ENCODE measurements at places on chromosomes 16 and 17. TPM values are rescaled to one million over a fixed set of nuclear protein-coding genes. Genes with fewer than 3 reads are reported as not detected.
A peak's percentile ranks its signal among the peaks of the same experiment; 100 is the strongest.

- DNase-seq: no peak
Measured at GRCh38 chr16:54987081-54987480, 56.4 kb downstream of the IRX5 start.

DNA sequence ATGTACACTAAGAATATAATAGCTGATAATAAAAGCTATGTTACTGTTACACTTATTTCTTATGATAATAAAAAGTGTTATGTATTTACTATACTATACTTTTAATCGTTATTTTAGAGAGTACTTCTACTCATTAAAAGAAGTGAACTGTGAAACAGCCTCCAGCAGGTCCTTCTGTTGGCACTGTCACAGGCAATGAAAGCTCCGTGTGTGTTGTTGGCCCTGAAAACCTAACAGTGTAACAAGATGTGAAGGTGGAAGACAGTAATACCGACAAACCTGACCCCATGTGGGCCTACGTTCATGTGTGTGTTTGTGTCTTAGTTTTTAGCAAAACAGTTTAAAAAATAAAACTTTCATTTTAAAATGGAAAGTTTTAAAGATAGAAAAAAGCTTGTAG, 91.8 kb downstream of the STH start:
- no peak for DNase-seq

DNA sequence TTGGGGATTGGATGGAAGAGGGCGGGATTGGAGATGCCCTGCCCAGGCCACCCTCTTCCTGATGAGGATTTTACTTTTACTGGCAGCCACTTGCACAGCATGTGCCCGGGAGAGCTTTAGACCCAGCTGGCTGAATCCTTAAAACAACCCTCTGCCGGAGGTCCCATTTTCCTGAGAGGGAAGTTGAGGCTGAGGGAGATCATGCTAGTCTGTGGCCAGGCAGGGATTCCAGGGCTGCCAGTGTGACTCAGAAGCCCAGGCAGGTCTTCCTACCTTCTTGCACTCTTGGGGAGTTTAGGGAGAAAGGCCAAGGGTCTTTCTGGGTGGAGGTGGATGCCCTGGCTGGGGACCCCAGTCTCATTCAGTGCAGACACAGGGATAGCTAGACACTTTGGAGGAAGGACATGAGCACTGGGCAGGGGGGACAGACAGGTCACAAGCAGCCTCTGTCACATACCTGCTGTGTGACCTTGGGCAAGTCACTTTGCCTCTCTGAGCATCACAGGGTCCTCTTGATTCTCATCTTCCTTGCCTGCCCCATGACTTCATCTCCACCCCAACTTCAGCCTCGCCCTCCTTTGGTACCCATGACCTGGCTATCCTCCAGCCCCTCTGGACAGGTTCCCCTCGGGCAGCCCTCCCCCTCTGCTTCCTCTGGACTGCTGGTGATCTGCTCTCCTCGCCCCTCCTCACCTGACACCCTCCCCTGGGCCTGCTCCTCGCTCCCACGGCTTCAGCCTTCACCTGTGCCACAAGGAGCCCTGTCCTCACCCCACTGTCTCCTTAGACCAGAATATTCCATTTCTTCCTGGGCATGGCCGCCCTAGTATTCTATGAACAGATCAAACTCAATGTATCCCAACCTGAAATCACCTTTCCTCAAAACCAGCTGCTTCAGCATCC, 11.3 kb upstream of the DCAF7 start:
- no peak for DNase-seq

DNA sequence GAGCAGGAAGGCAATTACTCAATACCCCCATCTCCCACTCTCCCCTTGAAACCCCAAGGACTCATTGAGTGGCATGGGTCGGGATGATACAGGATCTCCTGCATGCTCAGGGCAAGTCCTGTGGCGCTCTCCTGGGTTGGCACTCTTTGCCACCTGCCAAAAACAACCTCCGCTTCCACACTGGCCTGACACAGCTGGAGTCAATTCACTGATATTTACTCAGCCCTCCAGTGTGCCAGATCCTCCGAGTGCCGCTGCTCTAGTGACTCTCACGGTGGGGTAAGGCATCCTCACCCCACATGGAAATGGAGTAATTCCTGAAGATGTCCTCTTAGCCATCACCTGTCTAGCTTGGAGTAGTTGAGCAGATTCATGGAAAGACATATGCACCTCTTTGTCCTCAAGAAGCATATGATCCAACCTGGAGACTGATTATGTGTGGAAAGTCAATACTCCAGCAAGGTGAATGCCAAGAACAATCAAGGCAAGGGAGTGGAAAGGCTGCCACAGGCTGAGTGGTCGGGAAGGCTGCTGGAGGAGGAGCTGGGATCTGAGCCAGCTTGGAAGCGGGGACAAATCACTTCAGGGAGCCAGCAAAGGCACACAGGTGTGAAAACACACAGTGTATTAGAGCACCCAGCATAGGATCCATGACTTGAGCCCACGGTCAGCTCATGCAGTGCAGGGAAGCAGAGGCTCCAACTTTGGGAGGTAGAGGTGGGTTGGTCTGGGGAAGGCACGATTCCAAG, 12.6 kb upstream of the GOSR2 start:
- DNase-seq: no peak

- DNase-seq: no peak
Measured at GRCh38 chr17:50484386-50485155, 5.9 kb downstream of the RSAD1 start.

PFN1 gene
- 263 TPM for total RNA-seq

- DNase-seq: peak; percentile 46
Measured at GRCh38 chr17:17818088-17818526, 18.7 kb downstream of the SREBF1 start.

DNA sequence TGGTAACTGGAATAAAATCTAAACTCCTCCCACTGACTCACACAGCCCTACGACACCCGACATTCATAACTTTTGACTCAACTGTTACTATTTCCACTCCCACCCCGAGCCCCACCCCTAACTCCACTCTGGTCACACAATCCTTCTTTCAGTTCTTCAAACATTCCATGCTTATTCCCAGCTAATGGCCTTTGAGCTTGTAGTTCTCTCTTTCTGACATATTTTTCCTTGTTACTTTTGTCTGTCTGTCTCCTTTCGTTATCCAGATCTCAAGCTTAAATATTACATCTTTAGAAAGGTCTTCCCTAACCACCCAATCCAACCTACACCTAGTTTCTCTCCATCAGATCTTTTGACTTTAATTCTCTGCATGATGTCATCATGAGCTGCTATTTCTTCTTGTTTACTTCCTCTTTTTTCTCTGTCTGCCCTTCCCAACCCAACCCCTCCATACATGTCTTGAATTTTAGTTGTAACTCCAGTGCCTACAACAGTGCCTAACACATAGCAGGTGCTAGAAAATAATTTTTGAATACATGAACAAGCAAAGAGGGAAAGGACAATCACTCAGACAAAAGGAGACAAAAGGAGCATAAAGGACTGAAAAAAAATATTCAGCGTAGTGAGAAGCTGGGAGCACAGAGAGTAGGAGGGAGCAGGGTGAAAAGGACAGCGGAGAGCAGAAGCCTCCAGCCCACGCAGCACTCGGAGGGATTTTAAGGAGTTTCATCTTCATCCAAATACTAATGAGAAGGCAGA, 65.2 kb upstream of the SMIM36 start:
- peak; percentile 75 for DNase-seq

DNA sequence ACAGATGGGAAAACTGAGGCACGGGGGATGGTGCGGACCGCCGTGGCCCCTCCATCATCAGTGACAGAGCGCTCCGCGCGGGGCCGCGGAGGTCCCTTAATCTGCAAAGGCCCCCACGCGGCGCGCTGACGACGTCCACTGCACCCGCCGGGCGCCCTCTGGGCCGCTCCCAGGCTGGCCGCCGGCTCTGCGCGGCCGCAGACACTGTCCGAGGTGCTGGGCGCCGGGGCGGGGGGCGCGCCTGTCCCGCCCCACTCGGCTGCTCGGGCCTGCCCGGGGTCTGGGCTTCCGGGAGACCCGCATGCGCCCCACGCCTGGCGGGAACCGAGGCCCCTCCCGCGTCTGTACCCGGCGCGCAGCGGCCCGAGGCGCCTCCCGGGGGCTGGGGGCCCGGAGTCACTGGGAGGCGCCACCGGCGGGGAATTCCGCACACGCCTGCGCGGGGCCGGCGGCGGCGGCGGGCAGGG, 550 bp upstream of the RNF213 start:
- DNase-seq: peak; percentile 85

- DNase-seq: peak; percentile 80
Measured at GRCh38 chr16:2482708-2483534, 8.0 kb downstream of the TBC1D24 start.

GRCh38 chr16:3652373-3653195, 1.9 kb upstream of the DNASE1 start:
- no peak for DNase-seq

GRCh38 chr16:31094088-31094423, 541 bp downstream of the VKORC1 start:
- no peak for DNase-seq

DNA sequence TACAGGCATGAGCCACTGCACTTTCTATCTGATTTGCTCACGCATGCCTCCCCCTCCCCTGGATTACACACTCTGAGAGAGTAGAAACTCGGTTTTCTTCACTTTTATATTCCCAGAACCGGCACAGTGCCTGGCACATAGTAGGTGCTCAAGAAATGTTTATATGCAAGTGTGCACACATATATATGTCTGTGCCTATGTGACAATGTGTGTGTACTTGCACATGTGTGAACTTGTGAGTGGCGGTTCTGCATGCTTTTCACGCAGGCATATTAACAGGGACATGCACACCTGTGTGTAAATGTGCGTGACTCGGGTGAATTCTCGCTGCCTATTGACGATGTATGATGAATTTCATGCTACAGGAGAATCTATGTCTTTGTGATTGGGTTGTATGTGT, 22.1 kb upstream of the IL21R start:
- DNase-seq: no peak
